CD14-positive monocyte (primary cell): ENCODE measurements at places on chromosomes 7 and 10.

- DNase-seq = no peak
Measured at GRCh38 chr10:24375510-24375909, 166.6 kb downstream of the KIAA1217 start.

DNA sequence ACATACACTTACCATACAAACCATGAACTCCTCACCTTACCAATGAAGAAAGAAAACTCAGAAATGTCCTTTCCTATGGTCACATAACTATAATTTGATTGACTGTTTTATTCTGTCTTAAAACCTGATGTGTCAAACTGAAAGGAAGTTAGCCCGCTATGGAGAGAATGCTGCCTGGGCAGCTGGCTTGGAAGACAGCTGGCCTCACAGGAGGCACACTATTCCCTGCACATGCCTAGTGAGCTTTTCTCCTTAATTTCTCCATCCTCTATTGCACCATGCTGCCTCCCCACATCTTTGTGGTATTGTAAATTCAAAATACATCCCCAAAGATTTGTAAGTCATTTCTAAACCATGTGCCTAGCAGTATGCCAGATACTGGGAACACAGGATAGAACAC, 163.3 kb downstream of the STK31 start:
- no peak for DNase-seq

DNA sequence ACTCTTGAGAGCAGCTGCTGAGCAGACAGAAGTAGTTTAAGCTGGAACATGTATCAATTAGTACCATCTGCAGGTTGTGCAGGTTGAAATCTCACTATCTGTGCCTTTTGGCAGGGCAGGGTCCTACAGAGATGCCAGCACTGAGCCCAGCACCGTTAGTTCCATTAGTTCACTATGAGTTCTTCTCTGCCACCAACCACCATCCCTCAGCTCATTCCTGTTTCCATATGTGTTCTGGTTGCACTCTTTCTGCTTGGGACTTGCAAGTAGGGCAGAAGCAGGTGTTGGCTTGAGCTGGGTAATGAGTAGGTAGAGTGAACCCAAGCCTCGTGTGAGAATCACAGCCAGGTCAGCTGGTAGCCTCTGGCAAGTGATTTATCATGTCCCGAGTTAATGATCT, 2.8 kb downstream of the SMO start:
- DNase-seq = no peak

DNA sequence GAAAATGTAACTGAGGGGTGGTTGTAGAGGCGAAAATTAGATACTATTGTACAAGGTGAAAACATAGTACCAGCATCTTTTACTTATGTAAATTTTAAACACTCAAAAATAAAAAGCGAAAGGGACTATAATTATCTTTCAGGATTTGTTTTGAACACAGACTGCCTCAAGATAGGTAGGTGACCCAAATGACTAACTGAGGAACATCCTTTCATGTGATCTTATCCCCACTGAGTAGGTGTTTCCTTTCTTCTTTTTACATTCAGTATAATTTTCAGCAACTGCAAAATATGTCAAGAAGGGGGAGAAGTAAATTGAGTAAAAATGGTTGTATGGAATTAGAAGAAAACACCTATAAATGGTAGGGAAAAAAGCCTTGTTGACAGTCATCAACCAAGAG, 236.7 kb downstream of the PHF14 start:
- DNase-seq = no peak

GRCh38 chr7:13153266-13153665, 465.8 kb downstream of the ARL4A start:
- no peak for DNase-seq

DNA sequence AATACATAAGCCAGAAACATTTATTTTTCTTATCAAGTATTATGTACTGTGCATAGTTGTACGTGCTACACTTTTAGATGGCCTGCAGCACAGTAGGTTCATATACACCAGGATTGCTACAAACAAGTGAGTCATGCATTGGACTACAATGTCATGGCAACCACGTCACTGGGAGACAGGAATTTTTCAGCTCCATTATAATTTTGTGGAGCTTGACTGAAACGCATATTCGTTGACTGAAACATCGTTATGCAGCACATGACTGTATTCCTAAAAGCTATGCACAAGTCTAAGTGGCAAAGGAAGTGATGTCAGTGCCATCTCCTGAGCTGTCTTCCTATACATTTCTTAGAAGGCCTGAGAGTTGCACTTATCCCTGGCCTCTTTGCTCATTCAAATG, 871.8 kb downstream of the IPMK start:
- no peak for DNase-seq

DNA sequence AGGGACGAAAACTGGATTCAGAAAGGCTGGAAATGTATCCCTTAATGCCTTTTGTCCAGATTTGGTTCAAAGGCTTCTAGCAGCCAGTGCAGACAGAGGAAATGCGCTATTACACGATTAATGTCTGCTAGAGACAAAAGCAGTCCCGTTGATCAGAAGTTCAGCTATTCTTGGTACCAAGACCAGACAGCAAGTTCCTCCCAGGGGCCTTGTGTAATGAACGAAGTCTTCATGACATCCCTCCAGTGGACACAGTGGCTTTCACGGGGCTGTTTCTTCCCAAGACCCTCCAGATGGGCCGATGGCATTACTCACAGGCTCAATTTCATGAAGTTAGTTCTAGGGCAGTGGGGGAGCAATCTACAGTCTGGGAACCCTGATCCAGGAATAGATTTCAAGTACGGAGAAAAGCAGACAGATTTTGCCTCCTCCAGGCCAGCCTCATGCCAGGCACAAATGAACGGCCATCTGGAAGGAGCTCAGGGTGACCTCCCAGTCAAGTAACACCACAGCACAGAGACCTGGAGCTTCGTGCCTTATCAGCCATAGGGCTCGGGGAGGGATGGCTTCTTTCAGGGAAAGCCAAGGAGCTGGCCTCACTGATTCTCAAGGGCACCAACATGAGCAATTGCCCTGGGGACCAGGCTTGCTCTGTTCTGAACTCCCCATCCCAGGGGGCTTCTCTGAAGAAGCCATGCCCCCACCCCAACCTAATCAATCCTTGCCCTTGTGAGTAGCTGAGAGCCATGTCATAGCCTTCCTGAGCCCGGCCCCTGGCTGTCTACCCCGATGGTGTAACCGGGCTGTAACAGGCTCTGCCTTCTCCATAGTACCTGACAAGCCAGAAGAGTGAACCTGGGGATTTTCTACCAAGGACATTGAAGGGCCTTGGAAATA, 101.1 kb downstream of the PRKAG2 start:
- no peak for DNase-seq

DNA sequence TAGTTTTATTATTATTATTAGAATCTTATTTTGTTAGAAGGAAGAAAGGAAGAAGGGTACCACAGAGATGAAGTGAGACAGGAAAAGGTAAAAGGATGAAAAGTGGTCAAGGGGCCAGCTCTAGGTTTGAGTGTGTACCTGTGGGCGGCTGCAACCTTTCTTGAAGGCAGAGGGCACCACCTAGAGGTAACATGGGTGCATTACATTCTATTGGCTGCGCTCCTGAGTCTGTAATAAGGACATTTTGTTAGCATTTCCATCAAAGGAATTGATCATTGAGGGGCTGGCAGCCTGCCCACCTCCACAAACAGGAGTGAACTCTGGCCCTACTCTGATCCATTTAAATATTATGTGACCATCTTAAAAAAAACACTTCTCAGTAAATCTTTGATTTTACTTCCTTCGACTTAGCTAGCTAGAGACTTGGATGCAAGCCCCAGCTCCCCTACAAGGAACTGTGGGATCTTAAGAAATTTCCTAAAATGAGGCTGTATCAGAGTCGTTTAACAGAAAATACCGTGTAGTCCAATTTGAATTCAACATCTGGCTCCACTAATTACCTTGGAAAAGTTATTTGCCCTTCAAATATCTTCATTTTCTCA, 610.4 kb downstream of the IPMK start:
- peak; percentile 8 for DNase-seq

DNA sequence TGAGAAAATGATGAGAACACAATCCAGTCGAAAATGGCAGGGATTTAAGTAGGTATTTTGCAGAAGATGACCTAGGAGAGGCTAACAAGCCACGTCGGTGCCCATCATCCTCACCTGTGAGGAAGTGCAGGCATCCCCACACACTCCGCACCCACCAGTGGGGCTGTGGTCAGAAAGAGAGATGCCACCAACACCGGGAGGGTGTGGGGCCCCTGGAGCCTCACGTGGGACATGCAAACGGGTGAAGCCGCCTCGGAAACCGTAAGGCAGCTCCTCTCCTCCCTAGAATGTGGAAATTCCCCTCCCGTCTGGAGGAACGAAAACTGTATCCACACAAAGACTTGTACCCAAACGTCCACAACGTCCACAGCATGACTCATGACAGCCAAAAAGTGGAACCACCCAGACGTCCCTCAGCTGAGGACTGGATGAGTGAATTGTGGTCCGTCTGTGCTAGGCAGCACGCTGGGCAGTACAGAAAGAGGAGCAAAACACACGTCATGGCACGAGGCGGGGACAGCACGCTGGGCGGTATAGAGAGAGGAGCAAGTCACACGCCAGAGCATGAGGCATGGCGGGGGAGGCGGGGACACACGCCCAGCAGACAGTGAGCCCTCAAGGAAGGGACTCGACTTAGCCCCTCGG, 246.0 kb downstream of the ELFN1 start:
- peak; percentile 87 for DNase-seq

DNA sequence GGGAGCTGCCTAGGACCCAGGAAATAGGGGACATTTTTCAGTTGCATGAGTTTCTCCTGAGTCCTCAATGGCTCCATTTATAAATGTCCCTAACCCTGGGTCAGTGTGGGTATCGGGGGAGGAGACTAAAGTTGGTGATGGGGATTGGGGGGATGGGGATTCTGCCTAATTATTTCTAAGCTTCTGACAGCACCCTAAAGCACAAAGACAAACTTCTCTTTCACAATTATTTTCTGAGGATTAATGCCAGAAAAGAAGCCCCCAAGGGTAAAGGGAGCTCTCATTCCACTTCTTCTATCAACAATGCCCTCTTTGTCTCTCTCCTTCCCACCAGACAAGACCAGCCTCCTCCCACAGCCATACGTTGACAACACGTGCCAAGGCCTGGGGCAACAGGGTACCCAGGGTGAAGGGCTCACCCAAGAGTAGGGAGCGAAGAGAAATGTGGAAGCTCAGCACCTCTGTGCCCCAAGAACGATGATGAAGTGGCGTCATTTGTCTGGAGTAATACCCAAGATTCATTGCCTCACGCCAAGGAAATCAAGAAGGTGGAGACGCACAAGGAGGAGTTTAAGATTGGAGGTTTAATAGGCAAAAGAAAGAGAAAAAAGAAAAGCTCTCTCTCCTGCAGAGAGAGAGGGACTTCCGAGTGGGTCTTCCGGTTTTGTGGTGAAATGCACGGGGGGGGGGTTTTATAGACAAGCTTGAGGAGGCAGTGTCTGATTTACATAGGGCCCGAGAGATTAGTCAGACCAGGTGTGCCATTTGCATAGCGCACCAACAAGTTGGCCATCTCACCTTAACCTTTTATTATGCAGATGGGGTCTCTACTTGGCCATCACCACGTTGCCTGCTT, 14.4 kb upstream of the GJC3 start:
- DNase-seq = no peak

GRCh38 chr10:102985811-102986210, 67.7 kb downstream of the CNNM2 start:
- no peak for DNase-seq

GRCh38 chr10:75430000-75430763, 1.2 kb upstream of the LRMDA start:
- DNase-seq = peak; percentile 78

DNA sequence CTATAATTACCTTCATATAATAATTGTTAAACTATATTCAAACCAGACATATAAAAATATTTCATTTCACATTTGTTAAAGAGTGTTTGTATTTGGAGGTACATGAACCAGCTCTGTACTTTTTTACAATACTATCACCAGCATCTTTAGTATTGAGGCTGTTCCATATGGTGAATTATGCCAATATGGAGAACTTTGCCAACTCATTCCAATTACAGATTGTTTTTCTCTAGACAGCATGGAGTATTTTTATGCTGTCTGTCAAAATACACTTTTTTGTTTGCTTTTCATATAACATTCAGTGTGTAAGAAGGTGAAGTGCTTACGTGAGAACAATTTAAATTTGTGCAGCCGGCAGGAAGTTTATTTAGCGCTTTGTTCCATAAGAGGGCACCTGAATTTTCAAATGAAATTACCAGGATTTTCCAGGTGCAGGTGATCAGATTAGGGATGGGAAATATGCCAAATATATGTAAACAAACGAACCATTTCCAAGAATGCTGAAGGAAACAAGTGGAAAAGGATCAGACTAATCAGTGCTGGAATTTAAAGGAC, 54.9 kb downstream of the SEMA3E start:
- no peak for DNase-seq

DNA sequence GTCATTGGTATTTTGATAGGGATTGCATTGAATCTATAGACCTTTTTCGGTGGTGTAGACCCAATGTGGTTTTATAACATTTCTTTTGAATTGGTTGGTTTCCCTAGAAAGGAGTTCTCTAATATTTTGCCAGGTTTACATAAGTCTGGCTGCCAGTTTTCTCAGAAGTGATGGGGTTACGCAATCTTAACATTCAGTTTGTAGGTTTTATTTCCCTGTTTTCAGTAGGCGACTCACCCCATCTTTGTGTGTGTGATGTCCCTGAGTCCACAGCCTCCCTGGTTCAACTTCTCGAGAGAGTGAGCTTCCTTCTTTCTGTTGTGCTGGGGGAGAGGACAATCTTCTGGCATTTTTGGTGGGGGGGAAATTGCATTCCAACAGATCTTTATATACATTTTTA, 9.6 kb upstream of the KIF5B start:
- peak; percentile 64 for DNase-seq

DNA sequence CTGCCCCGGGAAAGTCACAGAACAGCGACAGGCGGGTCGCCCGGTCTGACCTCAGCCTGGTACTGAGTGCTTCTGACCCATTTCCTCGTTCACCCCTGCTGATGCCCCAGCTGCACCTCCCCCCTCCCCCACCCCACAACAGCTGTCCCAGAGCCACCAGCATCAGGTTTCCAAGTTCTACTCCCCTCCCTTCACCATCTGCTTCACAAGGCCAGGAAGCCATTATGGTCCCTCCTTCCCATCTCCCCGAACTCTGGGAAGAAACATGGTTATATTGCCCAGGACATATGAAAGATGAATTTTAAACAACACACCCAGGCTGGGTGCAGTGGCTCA, 301.9 kb upstream of the GALNT17 start:
- DNase-seq = no peak

DNA sequence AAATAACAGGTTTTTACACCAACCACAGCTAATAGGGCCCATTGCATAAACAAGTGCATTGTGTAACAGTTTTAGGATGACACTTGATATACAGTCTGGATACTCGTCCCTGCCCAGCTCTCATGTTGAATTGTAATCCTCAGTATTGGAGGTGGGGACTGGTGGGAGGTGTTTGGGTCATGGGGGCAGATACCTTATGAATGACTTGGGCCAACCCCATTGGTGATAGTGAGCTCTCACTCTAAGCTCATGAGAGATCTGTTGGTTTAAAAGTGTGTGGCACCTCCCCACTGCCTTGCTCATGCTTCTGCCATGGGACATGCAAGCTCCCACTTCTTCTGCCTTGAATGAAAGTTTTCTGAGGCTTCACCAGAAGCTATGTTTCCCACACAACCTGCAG, 136.7 kb downstream of the PDE1C start:
- no peak for DNase-seq

- DNase-seq = no peak
Measured at GRCh38 chr10:132943058-132943790, 854 bp upstream of the CFAP46 start.
